Adipocyte (in vitro differentiated cells): ENCODE measurements at places on chromosomes 12 and 14.

DNA sequence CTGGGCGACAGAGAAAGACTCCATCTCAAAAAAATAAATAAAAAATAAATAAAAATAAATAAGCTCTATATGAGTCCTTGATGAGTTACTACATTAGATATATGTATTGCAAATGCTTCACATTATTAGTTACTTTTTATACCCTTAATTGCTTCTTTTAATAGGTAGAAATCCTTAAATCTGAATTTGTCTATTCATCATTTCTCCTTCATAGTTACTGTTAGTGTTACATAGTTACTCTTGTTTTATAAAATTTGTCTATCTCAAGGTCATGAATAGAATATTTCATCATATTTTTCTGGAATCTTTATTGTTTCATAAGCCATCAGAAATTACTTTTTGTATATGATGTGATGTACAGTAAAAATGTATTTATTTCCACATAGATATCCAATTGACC is 1624.8 kb upstream of the FLRT2 start:
- no peak for DNase-seq

DNA sequence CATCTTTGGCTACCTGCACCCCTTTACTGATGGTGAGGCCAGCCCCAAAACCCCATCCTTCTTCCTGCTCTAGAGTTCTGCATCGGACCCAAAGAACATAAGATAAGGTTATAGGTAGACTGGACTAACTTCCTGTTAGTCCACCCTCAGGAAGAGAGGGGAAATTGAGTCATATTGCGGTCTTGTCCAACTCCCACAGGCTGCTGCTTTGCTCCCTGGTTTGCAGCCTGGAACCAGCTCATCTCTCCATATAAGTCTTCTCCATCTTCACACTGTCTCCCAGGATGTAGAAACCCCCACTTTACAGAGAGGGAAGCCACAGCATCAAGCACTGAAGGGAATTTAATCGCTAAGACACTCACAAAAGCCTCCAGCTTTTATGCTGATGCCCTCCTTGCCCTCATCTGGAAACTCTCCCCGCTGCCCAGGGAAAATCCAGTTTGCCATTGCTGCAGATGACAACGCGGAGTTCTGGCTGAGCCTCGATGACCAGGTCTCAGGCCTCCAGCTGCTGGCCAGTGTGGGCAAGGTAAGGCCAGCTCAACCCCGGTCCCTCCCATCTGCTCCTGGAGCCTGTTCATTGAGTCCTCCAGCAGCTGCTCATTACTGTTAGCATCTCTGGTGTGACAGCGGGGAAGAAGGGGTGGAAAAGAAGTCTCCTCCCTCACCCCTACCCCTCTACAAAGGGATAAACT is 85.3 kb downstream of the B4GALNT3 start:
- DNase-seq, result no peak

GRCh38 chr14:104451474-104451873 is 128.1 kb upstream of the C14orf180 start:
- DNase-seq, result no peak

- DNase-seq, result no peak
Measured at GRCh38 chr12:93214523-93215289, 163.0 kb upstream of the NUDT4 start.

- DNase-seq, result no peak
Measured at GRCh38 chr12:56216461-56216860, 5.3 kb downstream of the RNF41 start.

DNA sequence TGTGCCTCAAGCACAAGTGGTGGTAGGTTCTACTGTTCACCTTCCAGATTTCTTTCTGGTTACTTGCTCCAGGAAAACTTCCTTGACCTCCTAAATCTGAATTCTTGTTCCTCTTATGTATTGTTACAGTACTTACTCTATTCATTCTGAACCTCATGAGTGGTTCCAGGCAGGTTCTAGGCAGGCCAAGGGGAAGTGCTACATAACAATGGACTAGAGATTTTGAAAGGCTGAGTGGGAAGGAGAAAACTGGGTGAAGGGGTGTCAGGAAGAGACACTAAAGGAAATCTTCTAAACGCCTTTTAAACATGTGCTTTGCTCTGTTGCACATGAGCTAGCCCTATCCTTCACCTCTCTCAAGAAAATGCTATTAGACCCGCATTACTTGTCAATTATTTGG is 1.6 kb downstream of the YARS2 start:
- DNase-seq, result no peak

DNA sequence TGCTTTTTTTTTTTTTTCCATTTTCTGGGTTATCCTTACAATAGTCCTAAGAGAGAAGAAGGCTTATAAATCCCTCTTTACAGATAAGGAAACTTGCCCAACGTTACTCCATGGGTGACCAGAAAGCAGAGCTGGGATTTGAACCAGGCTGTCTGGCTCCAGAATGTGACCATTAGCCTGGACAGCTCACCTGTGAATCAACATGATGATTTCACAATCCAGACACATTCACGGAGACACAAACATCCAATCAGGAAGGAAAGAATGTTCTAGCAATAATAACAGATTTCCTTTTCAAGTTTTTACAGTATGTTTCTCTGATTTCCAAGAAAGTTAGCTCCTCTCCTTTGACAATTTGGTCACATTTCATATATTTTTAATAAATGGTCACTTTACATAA is 118.3 kb downstream of the GALC start:
- DNase-seq, result no peak

- no peak for DNase-seq
Measured at GRCh38 chr14:98731701-98732100, 540.3 kb downstream of the BCL11B start.

GRCh38 chr14:93861836-93862235 is 65.3 kb upstream of the FAM181A start:
- no peak for DNase-seq

DNA sequence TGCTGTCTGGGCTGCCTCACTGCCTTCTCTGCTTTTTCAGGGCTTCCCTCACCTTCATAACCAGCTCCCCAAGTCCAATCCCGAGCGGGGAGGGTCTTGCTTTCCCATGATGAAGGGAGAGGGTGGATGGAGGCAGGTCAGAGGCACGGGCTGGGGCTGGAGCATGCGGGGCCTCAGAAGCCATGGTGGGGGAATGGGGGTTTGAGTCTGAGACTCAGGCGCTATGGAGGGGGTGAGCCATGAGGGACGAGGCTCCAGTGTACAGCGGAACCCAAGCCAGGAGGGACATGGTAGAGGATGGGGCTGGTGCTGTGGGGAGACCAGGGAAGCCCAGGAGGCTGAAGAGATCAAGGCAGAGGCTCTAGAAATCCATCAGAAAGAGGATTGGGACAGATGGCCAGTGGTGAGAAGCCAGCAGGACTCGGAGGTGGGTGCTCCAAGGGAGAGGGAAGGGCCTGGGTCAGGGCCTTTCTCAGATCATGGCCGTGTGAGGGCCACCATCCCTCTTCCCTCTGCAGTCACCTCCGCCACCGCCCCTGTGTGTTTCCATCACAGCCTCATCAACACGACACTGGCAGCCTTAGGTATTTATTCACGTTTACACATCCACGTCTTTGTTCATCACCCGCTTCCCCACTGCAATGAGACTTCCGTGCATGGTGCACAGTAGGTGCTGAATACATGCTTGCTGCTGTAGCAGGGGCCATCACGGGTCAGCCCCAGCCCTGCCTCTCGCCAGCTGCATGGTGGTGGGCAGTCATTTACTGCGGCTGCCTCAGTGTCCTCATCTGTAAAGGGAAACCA is 144.7 kb downstream of the ADGRD1 start:
- DNase-seq, result no peak

- no peak for DNase-seq
Measured at GRCh38 chr12:49160399-49160798, 28.5 kb downstream of the TUBA1A start.

DNA sequence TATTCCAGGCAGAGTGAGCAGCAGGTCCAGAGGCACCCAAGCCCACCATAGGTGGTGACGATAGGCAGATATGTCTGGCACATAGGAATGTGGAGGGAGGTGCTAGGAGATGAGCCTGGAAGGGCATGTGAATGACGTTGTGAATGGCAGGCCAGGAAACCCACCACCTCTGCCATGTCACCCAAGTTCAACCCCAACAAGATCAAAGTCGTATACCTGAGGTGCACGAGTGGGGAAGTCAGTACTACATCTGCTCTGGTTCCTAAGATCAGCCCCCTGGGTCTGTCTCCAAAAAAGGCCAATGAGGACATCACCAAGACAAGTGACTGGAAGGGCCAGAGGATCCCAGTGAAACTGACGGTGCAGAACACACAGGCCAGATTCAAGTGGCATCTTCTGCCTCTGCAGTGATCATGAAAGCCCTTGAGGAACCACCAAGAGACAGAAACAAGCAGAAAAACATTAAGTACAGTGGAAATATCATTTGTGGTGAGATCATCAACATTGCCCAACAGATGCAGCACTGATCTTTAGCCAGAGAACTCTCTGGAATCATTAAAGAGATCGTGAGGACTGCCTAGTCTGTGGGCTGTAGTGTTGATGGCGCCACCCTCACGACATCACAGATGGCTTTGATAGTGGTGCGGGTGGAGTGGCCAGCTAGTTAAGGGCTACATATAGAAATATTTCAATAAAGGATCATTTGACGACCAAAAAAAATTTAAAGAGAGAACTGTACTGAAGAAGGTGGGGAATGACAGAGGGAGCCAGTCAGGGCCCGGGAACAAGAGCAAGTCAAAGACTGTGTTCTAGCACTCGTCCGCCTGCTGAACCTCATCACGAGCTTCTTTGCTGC is 99.7 kb downstream of the ZFP36L1 start:
- DNase-seq, result peak; percentile 85

GRCh38 chr12:129966146-129966995 is 62.5 kb upstream of the TMEM132D start:
- peak; percentile 49 for DNase-seq

GRCh38 chr12:58541300-58541690 is 379.0 kb downstream of the LRIG3 start:
- DNase-seq, result no peak

- DNase-seq, result no peak
Measured at GRCh38 chr14:38078393-38078792, 129.3 kb upstream of the SSTR1 start.

- DNase-seq, result no peak
Measured at GRCh38 chr12:53944907-53945847, 6.5 kb downstream of the HOXC13 start.
